ENCODE measurements at places on chromosomes 11 and 22. TPM values are rescaled to one million over a fixed set of nuclear protein-coding genes. Genes with fewer than 3 reads are reported as not detected.

Gene ALDH3B1
- 11.6 TPM for total RNA-seq

Gene TYR
- total RNA-seq, result 11.4 TPM

Gene LBHD1
- 4.6 TPM for total RNA-seq

Gene IRAG1
- 2.6 TPM for total RNA-seq

Gene CARD18
- 12.9 TPM for total RNA-seq

Gene HBB
- 18.5 TPM for total RNA-seq

Gene C11orf91
- not detected for total RNA-seq

Gene CHRM1
- 3.0 TPM for total RNA-seq

Gene C11orf21
- total RNA-seq, result 0.62 TPM

Gene LRRC4C
- total RNA-seq, result not detected

Gene FIBIN
- total RNA-seq, result 45.4 TPM

Gene KCNJ5
- total RNA-seq, result not detected

Gene TPH1
- 0.49 TPM for total RNA-seq

Gene FOLR3
- total RNA-seq, result 0.52 TPM

Gene FAT3
- 0.30 TPM for total RNA-seq

Gene RTCB
- total RNA-seq, result 113 TPM

Measured in lower leg skin (tissue), 4 donors.